Chondrocyte (in vitro differentiated cells): ENCODE measurements at places on chromosomes 4 and X.

GRCh38 chr4:8846046-8846720, 25.5 kb downstream of the HMX1 start:
- DNase-seq, result peak; percentile 66

DNA sequence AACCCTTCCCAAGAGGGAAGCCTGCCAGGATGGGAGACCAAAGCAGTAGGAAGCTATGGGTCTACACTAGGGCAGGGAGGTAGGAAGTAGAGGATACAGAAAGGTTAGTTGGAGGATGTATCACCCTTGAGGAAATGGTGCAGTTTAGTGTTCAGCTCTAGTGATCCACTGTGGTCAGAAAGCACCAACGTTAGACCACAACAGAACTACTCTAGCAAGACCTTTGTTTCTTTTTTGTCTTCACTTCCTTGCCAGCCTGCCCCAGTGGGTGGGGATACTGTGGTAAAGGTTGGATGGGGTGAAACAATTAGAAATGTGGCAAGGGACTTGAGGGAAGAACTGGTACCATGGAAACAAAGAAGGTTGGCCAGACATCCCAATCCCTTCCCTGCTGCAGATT, 83.3 kb downstream of the DDIT4L start:
- no peak for DNase-seq

- DNase-seq, result no peak
Measured at GRCh38 chr4:10728016-10728415, 43.4 kb upstream of the CLNK start.

- no peak for DNase-seq
Measured at GRCh38 chr4:81445196-81445595, 26.5 kb downstream of the RASGEF1B start.

DNA sequence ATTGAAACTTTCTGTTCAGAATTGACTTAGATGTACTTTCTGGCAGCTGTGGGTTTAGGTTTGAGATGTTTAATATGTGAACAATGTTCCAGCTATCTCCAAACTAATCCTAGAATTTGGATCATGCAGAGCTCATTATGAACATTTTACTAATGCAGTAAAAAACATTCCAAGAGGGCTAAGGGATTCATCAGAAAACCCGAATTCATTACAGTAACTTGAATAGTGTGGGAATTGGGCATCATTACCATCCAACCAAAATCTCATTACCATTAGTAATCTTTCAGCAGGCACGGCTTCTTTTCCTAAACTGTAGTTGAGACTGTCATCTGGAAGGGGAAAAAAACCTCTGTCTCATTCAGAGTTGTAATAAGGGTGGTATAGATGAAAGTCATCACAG, 91.0 kb downstream of the LIMCH1 start:
- no peak for DNase-seq

DNA sequence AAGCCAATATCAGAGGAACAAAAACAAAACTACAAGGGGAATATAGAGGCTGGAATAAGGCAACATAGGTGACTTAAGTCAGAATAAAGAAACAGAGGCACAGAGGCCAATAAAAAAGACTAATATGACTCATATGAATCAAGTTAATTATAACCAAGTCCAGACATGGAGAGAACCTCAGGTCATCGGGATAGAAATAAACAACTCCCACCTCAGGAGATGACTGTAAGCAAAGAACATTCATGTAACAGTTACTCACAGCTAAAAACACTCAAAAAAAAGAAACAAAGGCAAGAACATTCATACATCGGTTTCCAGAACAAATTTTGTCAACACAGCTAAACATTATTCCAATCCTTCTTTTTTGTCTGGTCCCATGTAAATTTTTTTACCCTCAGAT, 60.3 kb upstream of the RXFP1 start:
- no peak for DNase-seq

GRCh38 chr4:68365068-68365467, 15.2 kb upstream of the YTHDC1 start:
- no peak for DNase-seq

DNA sequence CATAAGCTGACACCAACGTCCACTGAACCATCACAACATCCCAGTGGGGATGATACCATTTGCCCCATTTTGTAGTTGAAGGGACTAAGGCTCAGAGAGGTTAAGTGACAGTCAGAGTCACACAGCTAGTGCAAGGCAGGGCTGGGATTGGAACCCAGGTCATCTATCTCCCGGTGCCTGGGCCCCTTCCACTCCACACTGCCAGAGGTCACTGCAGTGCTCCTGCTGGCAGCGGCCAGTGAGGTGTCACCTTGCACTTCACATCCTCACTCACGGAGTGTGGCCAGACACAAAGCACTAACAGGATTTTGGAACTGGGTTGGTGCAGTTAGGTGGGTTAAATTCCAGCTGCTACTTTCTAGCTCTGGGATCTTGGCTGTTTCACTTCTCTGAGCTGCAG, 118.7 kb downstream of the ENPP6 start:
- DNase-seq, result no peak

- DNase-seq, result no peak
Measured at GRCh38 chr4:110005461-110006056, 92.9 kb downstream of the EGF start.

DNA sequence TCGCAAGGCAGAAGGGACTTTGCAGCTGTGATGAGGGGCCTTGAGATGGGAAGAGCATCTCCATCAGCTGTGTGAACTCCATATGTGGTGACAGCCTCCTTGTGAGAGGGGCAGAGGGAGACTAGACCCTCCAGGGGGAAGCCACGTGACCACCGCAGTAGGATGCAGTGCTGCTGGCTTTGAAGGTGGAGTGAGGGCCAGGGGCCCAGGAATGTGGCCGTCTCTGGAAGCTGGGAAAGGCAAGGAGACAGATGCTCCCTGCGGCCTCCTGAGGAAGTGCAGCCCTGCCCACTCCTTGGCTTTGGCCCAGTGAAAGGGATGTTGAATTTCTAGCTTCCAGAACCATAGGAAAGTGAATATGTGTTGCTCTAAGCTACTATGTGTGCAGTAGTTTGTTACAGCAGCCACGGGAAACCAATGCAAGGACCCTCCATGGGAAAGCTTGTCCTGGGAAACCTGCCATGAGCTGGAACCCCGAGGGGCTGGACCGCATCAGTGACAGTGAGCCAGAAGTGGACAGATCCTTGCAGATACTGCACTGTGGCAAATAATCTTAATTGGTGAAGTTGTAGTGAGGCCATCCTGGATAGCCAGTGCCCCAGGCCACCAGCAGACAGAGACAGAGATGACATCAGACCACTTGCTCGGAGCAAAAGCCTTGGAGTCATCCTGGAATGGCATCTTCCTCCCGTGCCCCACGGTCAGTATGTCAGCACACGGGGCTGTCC, 35.4 kb upstream of the SORCS2 start:
- peak; percentile 75 for DNase-seq

- no peak for DNase-seq
Measured at GRCh38 chrX:39437670-39438441, 636.6 kb downstream of the MID1IP1 start.

GRCh38 chr4:180823108-180823507, 1420.1 kb upstream of the TENM3 start:
- no peak for DNase-seq

GRCh38 chrX:124212622-124213021, 119.8 kb upstream of the TEX13D start:
- DNase-seq, result no peak

DNA sequence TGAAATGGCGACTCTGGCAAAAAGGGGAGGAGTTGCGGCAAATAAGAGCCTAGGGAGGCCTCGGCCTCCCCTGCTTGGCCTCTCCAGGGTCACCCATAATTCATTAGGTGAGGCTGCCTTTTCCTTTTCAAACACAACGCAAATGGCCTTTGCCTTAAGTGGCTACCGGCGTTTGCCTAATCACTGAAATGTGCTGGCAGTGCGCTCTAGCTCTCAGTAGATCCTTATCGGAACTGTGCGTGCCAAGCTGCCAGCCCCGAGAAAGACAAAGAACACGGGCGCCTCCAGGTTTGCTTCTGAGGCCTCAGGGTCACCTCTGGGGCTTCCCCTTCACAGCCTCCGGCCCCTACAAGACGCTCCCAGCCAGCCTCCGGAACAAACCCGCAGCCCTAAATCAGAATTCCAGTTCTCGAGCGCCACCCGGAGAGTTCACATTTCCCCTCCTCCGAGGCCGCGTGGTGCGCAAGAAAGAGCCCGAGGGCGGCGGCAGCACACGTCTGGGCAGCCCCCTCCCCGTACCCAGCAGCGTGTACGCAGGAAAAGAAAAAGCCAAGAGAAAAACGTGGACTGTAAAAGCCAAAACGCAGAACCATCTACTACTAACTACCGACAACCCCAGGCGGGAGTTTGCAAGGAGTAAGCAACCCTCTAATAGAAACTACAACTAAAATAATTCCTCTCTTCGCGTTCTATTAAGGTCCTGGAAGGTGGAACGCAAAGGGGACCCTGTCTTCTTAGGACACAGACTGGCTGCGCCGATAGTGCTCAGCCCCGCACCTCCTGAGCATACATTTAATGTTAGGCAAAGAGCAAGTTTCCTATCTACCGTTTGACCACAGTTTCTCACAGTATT, 76.5 kb upstream of the BCOR start:
- DNase-seq, result peak; percentile 86

DNA sequence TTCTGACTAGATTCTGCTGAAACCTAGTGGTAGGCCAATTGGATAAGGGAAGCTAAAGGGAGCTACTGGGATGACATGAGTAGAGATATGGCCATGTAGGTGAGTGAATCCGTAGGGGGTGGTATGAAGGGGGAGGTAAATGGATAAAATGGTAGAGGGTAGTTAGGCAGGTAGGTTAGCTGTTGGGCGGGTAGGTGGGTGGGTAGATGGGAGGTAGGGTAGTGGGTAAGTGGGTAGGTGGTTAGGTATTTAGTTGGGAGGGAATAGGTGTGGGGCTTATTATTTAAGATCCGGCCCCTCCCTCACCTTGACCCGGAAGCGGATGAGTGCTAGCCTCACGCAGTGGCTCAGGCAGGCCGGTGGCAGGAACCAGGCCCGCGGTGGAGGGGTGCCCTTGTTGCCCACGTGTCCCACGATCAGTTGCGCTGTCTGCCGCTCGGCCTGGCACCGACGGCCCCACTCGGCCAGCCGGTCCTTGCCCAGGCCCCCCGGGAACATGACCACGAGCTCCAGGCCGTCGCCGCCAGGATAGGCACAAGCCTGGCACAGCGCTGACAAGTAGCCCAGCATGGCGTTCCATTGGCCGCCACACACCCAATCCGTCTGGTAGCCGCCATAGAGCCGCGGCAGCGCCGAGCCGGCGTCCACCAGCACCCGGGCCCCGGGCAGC, 725 bp downstream of the FAM120C start:
- no peak for DNase-seq
